ENCODE measurements at places on chromosomes 16 and 17.

DNA sequence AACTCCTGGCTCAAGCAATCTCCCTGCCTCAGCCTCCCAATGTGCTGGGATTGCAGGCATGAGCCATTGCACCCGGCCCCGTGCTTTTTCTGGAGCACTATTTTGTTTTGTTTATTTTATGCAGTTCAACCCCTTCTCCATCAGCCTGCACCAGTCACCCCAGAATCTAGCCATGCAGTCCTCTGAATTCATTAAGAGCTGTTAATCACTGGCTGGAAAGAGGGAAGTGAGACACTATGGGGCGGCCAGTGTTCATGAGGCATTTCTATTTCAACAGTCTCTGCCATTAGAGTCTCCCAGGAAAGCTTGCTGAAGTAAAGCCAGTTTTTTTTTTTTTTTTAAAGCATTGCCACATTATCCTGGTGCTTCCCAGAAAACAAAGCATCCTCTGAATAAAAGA is 1.7 kb downstream of the VWA3A start:
- DNase-seq = no peak

DNA sequence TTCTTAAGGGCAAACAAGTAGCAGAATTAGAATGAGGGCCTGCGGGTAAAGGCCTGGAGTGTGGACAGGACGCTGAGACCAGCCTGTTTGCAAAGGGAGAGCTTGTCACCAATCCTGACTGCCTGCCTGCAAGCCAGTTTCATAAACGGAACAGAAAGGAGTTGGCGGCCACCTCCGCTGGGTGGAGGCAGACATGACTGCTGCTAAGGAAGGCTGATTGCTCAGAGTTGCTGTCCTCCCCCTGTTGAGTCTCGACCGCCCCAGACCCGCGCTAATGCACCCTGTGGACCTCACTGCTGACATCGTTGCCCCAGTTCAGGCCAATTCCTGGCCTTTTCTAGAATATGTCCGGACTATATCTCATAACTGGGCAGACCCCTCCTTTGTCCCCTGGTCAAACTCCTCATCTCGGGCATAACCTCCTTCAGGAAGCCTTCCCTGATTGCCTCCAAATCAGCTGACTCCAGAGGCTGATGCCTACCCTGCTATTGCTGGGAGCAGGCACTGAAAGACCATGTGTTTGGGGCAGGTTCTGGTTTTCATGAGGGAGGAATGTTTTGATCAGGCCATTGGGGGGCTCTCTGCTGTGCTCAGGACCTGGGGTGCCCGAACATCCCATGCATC is 153.0 kb upstream of the CIBAR2 start:
- DNase-seq = no peak

DNA sequence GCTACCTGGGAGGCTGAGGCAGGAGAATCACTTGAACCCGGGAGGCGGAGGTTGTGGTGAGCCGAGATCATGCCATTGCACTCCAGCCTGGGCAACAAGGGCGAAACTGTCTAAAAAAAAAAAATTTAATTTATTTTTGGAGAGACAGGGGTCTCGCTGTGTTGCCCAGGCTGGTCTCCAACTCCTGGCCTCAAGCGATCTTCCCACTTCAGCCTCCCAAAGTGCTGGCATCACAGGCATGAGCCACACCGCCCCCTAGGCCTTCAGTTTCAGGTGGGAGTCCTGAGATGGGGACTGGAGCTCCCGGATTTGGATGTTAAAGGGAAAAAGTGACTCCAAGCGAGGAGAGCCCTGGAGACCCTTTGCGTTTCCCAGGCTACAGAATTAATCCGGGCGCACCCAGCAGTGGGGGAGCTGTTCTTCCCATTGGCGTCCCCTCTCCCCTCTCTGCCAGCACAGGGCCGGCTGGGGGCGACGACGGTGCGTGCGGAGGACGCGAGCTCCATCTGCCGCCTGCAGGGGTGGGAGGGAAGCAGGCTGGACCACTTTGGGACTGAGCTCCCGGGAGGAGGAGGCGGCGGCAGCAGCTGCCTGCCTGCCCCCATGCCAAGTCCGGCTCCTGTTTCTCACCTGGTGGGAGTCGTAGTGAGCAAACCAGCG is 49.3 kb upstream of the USP7 start:
- DNase-seq = no peak

DNA sequence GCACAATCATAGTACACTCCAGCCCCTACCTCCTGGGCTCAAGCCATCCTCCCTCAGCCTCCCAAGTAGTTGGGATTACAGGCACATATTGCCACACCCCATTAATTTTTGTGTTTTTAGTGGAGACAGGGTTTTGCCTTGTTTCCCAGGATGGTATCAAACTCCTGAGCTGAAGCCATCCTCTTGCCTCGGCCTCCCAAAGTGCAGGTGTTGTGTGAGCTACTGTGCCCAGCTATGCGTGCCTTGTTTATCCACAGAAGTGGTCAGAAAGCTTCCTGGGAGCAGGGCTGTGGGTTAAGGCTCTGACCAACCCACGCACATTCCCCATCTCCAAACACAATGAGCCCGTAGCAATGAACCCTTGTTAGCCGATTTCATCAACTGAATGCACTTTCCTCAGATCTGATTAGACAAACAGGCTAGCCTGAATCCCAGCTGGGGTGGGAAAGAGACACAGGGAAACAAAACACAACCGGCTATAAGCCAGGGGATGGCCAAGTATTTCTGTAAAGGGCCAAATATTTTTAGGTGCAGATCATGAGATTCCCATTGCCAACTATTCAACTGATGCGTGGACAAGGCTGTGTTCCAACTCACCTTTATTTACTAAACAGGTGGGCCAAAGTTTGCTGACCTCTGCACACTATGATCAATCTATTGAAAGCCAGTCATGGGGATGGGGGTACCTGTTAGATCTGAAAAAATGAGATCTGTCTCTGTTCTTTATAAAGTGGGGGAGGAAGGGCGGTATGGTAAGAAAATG is 193.6 kb downstream of the CPPED1 start:
- no peak for DNase-seq

DNA sequence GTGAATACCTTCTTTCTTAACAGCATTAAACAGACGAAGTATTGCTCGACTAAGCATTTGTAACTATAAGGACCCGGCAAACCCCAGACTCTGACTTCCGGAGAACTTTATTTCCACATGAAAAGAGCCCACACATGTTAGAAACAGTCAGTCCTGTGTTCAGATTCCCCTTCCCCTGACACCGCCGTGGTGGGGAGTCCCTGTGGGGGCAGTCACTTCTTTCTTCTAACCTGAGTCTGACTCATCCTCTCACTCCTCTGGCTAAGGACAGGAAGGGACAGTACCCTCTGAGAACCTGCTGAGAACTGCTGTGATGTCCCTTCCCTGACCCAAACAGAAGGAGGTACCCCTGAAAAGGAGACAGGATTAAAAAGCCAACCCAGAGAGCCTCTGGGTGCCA is 165.1 kb downstream of the XYLT1 start:
- no peak for DNase-seq

DNA sequence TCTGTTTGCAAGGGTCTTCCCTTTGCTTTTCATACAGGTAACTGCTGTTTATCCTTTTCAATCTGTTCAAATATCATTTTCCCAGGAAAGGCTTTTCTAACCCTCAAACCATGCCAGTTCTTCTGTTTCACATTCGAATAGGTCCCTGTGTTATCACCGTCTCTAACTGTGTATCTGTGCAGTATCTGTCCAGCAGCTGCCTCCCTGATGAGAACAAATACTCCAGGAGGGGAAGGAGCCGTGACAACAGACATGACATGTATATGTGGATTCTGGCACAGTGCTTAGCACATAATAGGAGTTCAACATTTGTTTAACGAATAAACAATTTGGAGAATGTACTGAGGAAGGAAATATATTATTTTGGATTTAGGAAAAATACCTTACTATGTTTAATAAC is 95.7 kb downstream of the STX8 start:
- DNase-seq = no peak

- DNase-seq = no peak
Observed at GRCh38 chr17:81443269-81443668, 48.0 kb downstream of the BAHCC1 start.

- DNase-seq = no peak
Observed at GRCh38 chr17:49787884-49788477, 500 bp upstream of the KAT7 start.

DNA sequence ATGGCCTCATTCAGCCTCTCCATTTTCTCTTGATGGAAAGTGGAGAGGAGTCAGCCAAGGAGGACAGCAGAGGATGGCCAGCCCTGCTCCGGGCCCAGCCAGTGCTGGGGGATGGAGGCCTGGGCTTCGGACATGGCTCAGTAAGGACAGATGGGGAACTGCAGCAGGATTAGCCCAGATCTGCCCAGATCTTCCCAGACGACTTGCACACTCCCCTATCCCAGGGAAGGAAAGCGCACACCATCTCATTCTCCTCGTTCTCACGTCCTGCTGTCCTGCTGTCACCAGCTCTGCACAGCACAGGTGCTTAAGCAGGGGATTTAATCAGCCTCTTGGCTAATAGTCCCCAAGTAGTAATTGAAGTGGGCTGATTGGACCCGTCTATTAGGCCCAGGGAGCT is 100.2 kb upstream of the SDK2 start:
- DNase-seq = no peak

- no peak for DNase-seq
Observed at GRCh38 chr17:75827308-75828075, 16.7 kb downstream of the UNC13D start.

DNA sequence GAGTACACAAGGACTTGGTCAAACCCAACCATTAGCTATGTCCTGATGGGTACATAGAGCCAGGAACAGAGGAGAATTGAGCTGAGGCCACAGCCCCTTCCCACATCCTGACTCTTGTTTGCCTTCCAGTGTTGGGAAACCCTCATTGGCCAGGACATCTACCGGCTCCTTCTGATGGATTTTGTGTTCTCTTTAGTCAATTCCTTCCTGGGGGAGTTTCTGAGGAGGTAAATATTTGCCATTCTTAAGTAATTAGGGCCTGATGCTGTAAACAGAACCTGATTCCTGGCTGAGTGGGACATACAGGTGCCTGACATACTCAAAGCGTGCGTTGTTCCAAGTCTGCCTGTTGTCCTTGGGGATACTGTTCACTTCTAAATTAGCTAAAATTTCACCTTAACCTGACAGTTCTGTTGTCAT is 42.6 kb downstream of the GDE1 start:
- no peak for DNase-seq

- peak; percentile 97 for DNase-seq
Observed at GRCh38 chr17:19386974-19387920, at the start of gene MFAP4. TSS of gene MFAP4 (minus strand) at chr17:19387190. CDS start at chr17:19387155, 35 bp downstream.

- DNase-seq = no peak
Observed at GRCh38 chr17:72388765-72389473, 268.1 kb downstream of the SOX9 start.

- peak; percentile 9 for DNase-seq
Observed at GRCh38 chr16:4892361-4893102, 44.4 kb downstream of the PPL start.

DNA sequence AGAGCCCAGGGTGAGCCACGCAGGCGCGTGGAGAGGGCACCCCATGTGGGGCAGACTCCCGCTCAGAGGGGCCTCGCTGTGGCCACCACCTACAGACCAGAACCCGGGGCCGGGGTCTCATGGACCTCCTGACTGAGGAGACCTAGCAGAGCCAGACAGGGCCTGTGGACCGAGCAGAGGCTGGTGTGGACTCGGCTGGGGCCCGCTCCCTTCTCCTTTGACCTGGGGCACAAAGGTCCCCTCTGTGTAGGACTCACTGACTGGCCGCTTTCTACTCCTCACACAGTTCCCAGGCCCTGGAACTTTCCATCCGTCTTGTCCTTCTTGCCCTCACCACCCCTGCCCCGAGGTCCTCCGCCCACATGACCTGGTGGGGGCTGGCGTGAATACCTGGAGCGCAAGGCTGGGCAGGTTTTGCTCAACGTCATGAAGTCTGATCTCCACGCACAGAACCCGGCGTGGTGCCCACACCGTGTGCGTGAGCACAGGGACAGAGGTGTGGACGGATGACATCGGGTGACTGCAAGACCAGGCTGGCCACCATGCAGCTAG is 44.7 kb upstream of the ACSF3 start:
- DNase-seq = no peak

DNA sequence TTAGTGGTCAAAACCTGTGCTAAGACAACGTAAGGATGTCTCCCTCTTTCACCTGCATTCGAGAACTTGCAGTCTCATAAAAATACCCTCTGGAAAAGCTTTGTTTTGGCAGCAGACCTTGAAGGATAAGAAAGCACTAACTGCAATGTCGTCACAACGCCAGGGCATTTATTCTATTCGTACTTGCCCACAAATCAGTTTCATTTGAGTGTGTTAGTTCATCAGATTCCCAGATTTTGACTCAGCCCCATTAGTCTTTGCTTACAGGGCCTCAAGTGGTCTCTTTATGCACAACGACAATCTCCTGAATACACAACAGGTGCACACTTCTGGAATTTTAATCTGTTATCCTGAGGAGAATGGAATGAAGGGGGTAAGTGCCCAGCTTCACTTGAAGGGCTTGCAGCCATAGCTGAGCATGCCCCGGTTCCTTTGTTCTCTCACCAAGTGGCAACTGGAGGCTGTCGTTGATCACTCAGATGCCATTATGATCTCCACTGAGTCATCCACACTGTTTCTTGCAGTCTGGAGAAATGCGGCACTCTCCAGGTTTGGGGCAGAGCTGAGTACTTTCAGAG is 58.8 kb downstream of the CLEC19A start:
- no peak for DNase-seq

- DNase-seq = no peak
Observed at GRCh38 chr17:19242926-19243325, 5.8 kb downstream of the EPN2 start.

GRCh38 chr17:7709031-7709430 is 4.0 kb downstream of the EFNB3 start:
- DNase-seq = no peak

- no peak for DNase-seq
Observed at GRCh38 chr17:75361996-75362395, 43.5 kb downstream of the GRB2 start.

DNA sequence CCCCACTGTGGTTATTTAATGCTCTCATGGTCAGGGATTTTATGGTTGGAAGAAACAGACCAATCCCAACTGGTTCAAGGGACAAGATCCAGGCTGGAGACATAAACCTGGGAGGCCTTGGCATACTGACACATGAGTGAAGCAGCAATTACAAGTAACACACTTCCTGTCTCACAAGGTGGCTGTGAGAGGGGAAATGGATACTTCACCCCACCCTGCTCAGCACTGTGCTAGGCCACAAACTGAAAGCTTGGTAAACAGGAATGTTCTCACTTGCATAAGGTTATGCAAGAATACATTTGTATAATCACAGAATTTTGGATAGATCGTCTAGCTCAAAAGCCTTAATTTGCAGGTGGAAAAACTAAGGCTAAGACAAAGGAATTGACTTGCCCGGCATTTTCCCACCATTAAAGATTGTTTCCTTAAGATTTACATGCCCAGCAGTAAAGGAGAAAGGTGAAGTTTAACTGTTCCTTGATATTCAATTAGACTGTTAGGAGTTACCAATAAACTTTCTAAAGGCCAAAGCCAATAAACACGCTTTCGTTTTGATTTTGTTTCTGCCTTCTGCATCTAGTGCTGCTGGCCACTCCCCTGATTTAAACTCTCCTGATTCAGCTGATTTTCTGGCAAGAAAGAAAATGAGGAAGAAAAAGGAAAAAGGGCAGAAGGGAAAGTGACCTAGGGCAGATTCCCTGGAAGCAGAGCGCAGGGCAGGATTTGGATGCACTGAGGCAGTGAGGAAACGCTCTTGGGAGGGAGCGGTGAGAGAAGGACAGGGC is 215.6 kb upstream of the CDH5 start:
- DNase-seq = no peak

GRCh38 chr16:67082891-67083290 is 26.9 kb upstream of the PHAF1 start:
- no peak for DNase-seq

All from fibroblast of skin of left biceps (primary cell).